ENCODE measurements at places on chromosomes 5 and 9.

DNA sequence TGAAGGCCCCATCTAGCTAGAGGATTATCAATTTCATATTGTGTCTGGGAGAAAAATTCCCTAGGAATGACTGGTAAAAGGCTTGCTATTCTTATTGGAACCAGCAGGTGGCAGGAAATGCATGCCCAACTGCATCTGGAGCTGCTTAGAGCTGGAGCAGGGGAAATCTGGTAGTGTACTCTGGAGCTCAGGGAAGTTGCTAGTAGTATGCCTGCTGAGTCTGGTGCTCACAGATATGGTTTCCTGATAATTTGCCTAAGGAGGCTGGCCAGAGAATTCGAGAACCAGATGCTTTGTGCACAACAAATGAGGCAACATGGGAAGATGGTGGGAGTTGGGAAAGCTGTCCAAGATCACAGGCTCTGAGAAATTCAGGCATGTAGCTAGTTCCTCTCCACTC is 53.7 kb downstream of the G3BP1 start:
- no peaks in the 10 kb centered on the region for H3K27me3 ChIP-seq
- H3K4me1 ChIP-seq: no peaks in the 10 kb centered on the region
- H3K36me3 ChIP-seq: no peaks in the 10 kb centered on the region
- H3K27ac ChIP-seq: no peak overlapping the region
- DNase-seq: peak; percentile 6

DNA sequence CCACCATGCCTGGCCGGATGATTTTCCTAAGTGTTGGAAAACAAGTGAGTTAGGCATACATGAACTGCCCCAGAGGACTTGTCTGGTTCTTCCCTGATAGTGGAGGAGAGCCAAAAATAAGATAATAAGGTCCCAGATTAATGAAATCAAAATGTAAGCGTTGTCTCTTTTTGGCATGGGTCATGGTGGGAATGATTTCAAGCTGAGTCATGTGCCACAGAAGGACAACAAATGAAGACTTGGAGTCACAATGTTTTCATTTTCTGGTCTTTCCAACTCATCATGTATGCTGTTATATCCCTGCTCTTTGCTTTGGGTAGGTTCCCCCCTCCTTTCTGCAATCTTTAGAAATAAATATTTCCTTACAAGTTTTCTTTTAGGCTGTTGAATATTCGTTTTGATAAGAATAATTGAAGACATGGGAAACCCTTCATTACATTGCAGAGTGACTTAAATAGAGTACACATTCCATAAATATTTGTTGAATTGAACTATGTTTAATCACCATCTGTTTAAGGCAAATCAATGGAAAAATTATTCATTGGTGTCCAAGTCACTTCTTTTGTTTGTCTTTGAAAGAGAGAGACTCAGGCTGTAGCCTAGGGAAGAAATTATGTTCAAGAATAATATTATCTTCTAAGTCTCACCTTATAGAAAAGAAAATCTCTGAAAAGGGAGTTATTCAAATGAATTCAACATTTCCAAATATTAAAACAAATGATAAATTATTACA is 196.3 kb downstream of the CSNK1G3 start:
- DNase-seq: no peak
- H3K36me3 ChIP-seq: no peaks in the 10 kb centered on the region
- H3K27ac ChIP-seq: no peak overlapping the region

GRCh38 chr9:15142878-15143534 is 164.0 kb downstream of the TTC39B start:
- no peaks in the 10 kb centered on the region for H3K27me3 ChIP-seq
- no peaks in the 10 kb centered on the region for H3K36me3 ChIP-seq
- no peak overlapping the region for H3K4me3 ChIP-seq
- H3K27ac ChIP-seq: no peak overlapping the region
- no peak for DNase-seq

- H3K4me3 ChIP-seq: no peak overlapping the region
- no peaks in the 10 kb centered on the region for H3K27me3 ChIP-seq
- no peak for DNase-seq
- H3K36me3 ChIP-seq: no peaks in the 10 kb centered on the region
- no peak overlapping the region for H3K27ac ChIP-seq
- H3K4me1 ChIP-seq: no peaks in the 10 kb centered on the region
These were observed 214.9 kb downstream of the PLK2 start for GRCh38 chr5:58244819-58245475.

- no peak for DNase-seq
- H3K27ac ChIP-seq: no peak overlapping the region
- no peaks in the 10 kb centered on the region for H3K36me3 ChIP-seq
- H3K4me1 ChIP-seq: no peaks in the 10 kb centered on the region
These were observed 90.8 kb downstream of the ERCC6L2 start for GRCh38 chr9:95966306-95966705.

GRCh38 chr9:137150617-137151457 is 11.9 kb downstream of the GRIN1 start:
- H3K4me1 ChIP-seq: no peaks in the 10 kb centered on the region
- no peak overlapping the region for H3K4me3 ChIP-seq
- no peak overlapping the region for H3K27ac ChIP-seq
- no peaks in the 10 kb centered on the region for H3K36me3 ChIP-seq

- H3K27me3 ChIP-seq: no peaks in the 10 kb centered on the region
- no peaks in the 10 kb centered on the region for H3K4me1 ChIP-seq
- no peak for DNase-seq
- H3K36me3 ChIP-seq: no peaks in the 10 kb centered on the region
These were observed 996.2 kb downstream of the CDH12 start for GRCh38 chr5:21856987-21857386.

DNA sequence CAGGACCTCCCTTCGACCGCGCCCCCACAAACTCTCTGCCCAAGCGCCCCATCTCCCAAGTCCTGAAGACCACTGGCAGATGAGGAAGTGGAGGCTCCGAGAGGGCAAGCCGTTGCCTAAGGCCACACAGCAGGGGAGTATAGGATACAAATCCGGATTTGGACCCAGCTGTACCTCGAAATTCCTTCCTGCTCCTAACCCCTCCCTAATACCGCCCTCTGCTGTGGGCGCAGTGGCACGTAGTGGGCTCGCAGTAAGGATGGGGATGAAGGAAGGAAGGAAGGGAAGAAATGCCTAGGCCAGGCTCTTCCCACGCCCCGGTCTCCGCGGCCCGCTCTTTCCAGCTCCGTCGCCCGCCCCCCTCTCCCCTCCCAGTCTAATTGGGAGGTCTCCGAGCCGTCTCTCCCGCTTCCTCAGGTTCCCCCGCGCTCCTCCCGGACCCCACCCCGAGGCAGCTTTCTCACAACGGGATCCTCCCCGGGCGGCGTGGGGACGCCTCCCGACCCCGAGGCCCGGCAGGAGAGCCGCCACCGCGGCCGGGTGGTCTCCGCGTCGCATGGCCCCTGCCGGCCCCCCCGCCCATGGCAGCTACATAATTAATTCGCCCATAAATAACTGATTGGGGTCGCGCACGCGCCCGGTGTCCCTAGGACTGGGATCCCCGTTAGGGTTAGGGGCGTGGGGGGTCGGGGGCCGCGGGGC is 138.9 kb downstream of the C9orf50 start:
- no peak overlapping the region for H3K27ac ChIP-seq
- H3K36me3 ChIP-seq: no peaks in the 10 kb centered on the region
- DNase-seq: no peak

DNA sequence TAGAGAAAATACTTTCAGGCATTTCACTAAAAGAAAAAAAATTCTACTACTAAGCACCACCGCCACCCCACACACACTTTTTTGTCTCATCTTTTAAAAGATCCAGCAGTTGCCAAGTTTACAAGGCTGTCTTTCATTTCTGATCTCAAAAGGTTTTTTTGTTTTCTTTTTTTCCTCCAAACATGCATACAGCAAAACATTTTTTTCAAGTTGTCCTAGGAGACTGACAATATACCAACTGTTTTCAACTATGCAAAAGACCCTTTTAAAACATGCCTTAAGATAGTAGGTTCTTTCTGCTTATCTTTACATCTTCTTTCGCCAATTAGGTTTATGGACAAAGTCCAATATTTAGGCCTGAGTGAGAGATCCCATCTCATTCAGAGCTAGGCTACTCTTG is 65.2 kb downstream of the HMHB1 start:
- DNase-seq: no peak
- no peak overlapping the region for H3K4me3 ChIP-seq
- H3K27me3 ChIP-seq: no peaks in the 10 kb centered on the region
- no peaks in the 10 kb centered on the region for H3K4me1 ChIP-seq
- H3K36me3 ChIP-seq: no peaks in the 10 kb centered on the region

DNA sequence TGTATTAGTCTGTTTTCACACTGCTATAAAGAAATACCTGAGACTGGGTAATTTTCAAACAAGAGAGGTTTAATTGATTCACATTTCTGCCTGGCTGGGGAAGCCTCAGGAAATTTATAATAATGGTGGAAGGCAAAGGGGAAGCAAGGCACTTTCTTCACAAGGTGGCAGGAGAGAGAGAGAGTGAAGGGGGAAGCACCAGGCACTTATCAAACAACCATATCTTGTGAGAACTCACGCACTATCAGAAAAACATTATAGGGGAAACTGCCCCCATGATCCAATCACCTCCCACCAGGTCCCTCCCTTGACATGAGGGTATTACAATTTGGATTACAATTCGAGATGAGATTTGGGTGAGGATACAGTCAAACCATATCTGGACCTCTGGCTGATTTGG is 34.7 kb downstream of the ADRB2 start:
- no peak overlapping the region for H3K27ac ChIP-seq
- no peaks in the 10 kb centered on the region for H3K4me1 ChIP-seq
- H3K27me3 ChIP-seq: no peaks in the 10 kb centered on the region
- no peak overlapping the region for H3K4me3 ChIP-seq
- H3K36me3 ChIP-seq: no peaks in the 10 kb centered on the region

GRCh38 chr5:137036640-137037039 is 462.5 kb downstream of the SPOCK1 start:
- no peaks in the 10 kb centered on the region for H3K27me3 ChIP-seq
- no peak for DNase-seq
- H3K27ac ChIP-seq: no peak overlapping the region
- no peak overlapping the region for H3K4me3 ChIP-seq
- H3K36me3 ChIP-seq: no peaks in the 10 kb centered on the region
- H3K4me1 ChIP-seq: no peaks in the 10 kb centered on the region

GRCh38 chr5:119570910-119571309 is 58.4 kb upstream of the FAM170A start:
- DNase-seq: no peak
- H3K36me3 ChIP-seq: no peaks in the 10 kb centered on the region
- H3K27me3 ChIP-seq: no peaks in the 10 kb centered on the region
- no peak overlapping the region for H3K4me3 ChIP-seq
- H3K27ac ChIP-seq: no peak overlapping the region

- no peaks in the 10 kb centered on the region for H3K4me1 ChIP-seq
- no peak overlapping the region for H3K27ac ChIP-seq
- H3K4me3 ChIP-seq: no peak overlapping the region
- no peak for DNase-seq
These were observed 480.1 kb downstream of the CDH12 start for GRCh38 chr5:22372826-22373660.

- H3K27me3 ChIP-seq: no peaks in the 10 kb centered on the region
- no peak overlapping the region for H3K4me3 ChIP-seq
- no peak for DNase-seq
- no peak overlapping the region for H3K27ac ChIP-seq
- no peaks in the 10 kb centered on the region for H3K4me1 ChIP-seq
These were observed 53.7 kb downstream of the TARS1 start for GRCh38 chr5:33494466-33494865.

DNA sequence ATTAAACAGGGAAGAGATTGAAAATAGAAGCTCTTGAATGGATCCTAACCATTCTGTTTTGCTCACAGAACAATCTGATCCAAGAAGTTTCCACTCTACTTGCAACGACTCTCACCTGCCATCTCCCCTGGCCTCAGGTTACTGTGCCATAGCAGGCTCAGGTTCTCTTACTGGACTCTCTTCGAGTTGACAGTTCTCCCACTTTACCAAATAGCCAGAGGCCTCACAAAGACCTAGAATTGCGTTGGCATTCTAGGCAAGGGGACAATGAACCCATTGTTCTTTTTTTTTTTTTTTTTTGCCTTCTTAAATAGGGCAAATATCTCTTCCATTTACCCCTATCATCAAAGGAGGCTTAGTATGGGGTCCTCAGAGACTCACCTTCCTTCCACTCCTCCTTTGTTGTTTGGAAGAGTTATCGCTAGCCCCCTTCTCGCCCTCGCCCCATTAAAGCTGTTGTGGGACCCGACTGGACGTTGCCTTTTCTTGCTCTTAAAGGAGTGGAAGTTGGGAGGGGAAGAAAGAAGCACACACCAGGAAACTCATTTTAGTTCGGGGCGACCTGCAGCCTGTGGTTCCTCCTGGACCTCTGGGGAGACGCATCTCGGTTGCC is 688 bp upstream of the PLPPR1 start:
- no peak overlapping the region for H3K27ac ChIP-seq
- no peak overlapping the region for H3K4me3 ChIP-seq

- no peaks in the 10 kb centered on the region for H3K27me3 ChIP-seq
- H3K4me3 ChIP-seq: no peak overlapping the region
- H3K27ac ChIP-seq: peak overlapping the region; percentile 53
- peaks cover 69% of the 10 kb centered on the region for H3K36me3 ChIP-seq
These were observed 79.5 kb downstream of the PRRT1B start for GRCh38 chr9:131624636-131625507.

GRCh38 chr5:136162008-136162407 is 29.4 kb downstream of the SMAD5 start:
- no peaks in the 10 kb centered on the region for H3K27me3 ChIP-seq
- no peak overlapping the region for H3K4me3 ChIP-seq
- DNase-seq: no peak
- H3K36me3 ChIP-seq: no peaks in the 10 kb centered on the region
- no peak overlapping the region for H3K27ac ChIP-seq
- no peaks in the 10 kb centered on the region for H3K4me1 ChIP-seq

DNA sequence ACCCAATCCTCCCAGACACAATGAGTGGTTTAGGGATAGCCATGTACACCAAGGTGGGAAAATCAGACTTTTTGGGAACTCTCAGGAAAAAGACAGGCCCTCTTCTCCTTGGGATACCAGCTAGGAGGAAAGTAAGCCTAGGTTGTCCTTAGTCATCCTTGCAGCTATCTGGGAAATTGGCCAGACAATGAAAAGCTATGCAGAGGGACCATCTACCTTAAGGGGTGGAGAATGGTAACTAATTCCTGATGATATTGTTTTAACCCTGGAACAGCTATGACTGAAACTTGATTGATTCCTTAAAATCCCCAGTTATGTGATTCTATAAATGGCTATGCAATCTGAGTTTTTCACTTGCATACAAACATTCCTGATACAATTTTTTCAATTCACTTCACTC is 88.9 kb upstream of the BNC2 start:
- H3K4me1 ChIP-seq: no peaks in the 10 kb centered on the region
- no peak overlapping the region for H3K27ac ChIP-seq
- H3K27me3 ChIP-seq: no peaks in the 10 kb centered on the region
- H3K36me3 ChIP-seq: no peaks in the 10 kb centered on the region
- no peak overlapping the region for H3K4me3 ChIP-seq

GRCh38 chr5:142478113-142478512 is 153.3 kb upstream of the SPRY4 start:
- no peaks in the 10 kb centered on the region for H3K27me3 ChIP-seq
- H3K36me3 ChIP-seq: no peaks in the 10 kb centered on the region
- no peak for DNase-seq

GRCh38 chr9:16535555-16535954 is 334.9 kb downstream of the BNC2 start:
- no peaks in the 10 kb centered on the region for H3K4me1 ChIP-seq
- H3K27ac ChIP-seq: no peak overlapping the region
- H3K4me3 ChIP-seq: no peak overlapping the region
